ENCODE measurements at places on chromosomes 2 and 18. TPM values are rescaled to one million over a fixed set of nuclear protein-coding genes. Genes with fewer than 3 reads are reported as not detected.

DNA sequence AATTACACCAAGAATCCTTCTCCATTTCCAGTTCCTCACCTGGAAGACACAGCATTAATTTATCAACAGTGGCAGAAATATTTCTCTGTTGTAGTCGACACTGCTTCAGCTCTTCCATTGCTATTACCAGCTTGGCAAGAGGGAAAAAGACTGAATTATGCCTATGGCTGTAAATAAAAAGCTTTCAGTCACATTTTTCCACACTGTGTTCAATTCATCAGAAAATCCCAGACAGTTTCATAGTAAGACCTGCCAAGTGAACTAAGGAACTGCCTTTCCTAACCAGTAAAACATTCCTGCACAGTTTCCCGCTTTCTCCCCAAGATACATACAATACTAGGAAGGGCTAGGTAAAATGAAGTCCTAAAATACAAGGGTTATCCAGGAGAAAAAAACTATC, 94.7 kb downstream of the EXOC6B start:
- DNase-seq: no peak

The TMEM17 gene
- total RNA-seq: 4.4 TPM

- DNase-seq: no peak
Observed at GRCh38 chr2:209321581-209321980, 102.3 kb upstream of the MAP2 start.

GRCh38 chr2:65121-65520, 18.8 kb upstream of the FAM110C start:
- DNase-seq: no peak

GRCh38 chr2:5403392-5403791, 288.8 kb upstream of the SOX11 start:
- no peak for DNase-seq

The CHST9 gene
- not detected for total RNA-seq

GRCh38 chr2:230413479-230413878, 2.5 kb upstream of the SP100 start:
- no peak for DNase-seq

GRCh38 chr2:227903381-227903780, 31.9 kb downstream of the DAW1 start:
- no peak for DNase-seq

- DNase-seq: no peak
Observed at GRCh38 chr18:34033968-34034367, 190.7 kb downstream of the NOL4 start.

- DNase-seq: no peak
Observed at GRCh38 chr2:152624805-152625204, 92.5 kb downstream of the PRPF40A start.

DNA sequence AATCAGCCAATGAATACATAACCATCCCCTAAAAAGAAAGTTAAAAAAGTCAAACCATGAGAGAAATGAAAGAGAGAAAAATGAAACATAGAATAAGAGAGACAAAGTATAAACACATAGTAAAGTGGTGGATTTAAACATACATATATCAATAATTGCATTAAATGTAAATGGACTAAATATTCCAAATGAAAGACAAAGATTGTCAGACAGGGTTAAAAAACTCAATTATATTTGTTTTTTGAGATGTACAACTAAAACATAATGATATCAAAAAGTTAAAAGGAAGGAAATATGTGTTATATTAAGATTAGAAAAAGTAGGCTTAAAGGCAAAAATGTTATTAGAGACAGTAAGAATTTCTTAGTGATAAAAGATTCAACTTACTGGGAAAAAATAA, 83.8 kb upstream of the CELF4 start:
- no peak for DNase-seq

The MOCOS gene
- 3.5 TPM for total RNA-seq

The ESPNL gene
- 2.4 TPM for total RNA-seq

DNA sequence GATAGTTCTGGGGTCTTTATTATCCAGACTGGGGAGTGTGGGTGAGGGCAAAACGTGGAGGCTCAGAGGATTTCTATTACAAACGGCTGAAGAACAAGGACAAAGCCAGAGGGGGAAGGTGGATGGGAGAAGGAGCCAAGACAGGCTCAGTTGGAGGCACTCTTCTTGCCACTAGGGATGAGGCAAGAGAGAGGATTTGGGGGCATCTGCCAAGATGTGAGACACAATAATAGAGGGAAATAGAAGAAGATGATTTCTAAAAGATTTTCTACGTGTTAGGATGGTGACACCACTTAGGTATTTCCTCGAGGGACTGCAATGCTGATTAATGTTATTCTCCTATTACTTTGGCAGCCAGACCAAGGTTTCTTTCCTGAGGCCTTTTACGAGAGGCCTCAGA, 71.8 kb downstream of the APOB start:
- DNase-seq: no peak

The DSG1 gene
- total RNA-seq: not detected

- no peak for DNase-seq
Observed at GRCh38 chr2:29448096-29448688, 333.0 kb downstream of the CLIP4 start.

The SERPINB3 gene
- total RNA-seq: not detected

The SOX11 gene
- total RNA-seq: not detected

DNA sequence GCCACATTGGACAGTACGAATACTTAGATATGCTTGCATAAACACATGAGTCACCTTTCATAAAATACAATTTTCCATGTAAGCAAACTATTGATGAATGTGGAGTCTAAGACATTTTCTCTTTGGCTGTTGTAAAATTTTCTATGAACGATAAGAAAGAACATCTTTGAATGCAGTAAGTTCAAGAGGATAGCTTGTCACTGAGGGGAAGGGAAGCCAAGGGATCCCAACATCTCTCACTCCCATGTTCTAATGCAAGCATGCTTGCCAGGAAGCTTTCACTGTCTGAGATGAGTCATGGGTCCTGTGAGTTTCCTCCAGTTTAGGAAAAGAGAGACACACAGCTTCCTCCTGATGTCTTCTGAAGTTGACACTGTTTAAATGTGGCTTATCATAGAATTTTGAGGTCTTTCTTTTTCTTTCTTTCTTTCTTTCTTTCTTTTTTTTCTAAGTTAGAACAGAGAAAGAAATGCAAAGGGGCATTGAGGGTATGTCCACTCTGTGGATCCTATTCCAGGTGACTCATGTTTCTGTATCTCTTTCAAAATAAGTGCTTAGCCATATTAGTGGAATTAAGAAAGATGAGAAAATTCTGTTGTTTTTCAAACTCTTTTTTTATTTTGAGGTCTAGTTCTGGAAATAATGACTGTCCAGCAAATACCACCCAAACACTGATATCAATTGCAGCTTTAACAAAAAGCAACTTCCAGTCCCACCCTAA, 146.6 kb downstream of the RDH14 start:
- peak; percentile 92 for DNase-seq

GRCh38 chr18:39724652-39725051, 2159.1 kb upstream of the CELF4 start:
- DNase-seq: peak; percentile 19

DNA sequence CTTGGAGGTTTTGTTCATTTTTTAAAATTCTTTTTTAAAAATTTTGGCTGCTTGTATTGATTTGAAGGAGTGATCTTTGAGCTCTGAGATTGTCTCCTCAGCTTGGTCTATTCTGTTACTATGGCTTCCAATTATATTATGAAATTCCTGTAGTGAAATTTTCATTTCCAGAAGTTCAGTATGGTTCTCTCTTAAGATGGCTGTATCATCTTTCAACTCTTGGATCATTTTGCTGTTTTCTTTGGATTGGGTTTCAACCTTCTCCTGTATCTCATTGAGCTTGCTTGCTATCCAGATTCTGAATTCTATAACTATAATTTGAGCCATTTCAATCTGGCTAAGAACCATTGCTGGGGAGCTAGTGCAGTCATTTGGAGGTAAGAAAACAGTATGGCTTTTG, 270.8 kb upstream of the NT5C1B start:
- peak; percentile 44 for DNase-seq

The CFAP53 gene
- total RNA-seq: 0.57 TPM

DNA sequence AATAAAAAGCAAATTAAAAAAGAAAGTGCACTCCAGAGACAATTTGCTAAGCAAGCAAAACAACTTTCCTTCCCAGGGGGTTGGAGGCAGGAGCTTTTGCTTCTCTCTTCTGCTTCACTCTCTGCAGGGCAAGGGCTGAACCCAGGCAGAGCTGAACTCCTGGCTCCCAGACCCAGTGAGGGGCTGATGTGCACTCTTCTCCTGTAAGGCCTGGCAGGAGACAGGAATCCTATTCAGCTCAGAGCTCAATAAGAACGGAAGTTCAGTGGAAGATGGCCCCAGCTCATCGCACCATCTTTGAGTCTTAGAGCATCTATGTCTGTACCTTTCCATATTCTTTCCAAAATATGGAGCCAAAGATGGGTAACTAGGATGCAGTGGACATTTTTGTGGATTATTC, 29.1 kb downstream of the CIB4 start:
- no peak for DNase-seq

DNA sequence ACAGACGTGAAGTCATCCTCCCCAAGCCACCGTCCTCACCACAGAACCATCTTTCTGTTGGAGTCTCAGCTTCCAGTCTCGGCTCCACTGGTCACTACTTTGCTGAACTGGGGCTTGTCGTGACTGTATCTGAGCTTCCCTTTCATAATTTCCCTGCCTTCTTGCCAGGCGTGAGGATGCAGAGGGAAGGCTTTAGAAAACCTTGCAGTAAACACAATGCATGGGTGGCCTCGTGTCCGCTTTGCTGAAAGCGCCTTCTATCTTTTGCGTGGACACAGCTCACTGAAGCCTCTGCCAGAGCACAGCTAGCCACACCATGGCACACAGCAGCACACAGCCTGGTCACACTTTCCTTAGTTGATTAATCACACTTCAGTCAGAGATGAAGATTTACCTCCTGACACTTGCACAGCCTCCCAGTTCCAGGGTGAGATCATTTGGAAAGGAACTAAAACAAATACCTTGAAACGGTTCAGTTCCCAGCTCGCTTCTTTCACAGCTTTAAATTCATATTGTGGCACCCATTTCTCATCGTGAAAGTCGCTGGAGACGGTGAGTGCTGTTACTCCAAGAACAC, 2.8 kb upstream of the GPR45 start:
- no peak for DNase-seq

All from fibroblast of the aortic adventitia (primary cell).